ENCODE measurements at places on chromosomes 6 and 20.

DNA sequence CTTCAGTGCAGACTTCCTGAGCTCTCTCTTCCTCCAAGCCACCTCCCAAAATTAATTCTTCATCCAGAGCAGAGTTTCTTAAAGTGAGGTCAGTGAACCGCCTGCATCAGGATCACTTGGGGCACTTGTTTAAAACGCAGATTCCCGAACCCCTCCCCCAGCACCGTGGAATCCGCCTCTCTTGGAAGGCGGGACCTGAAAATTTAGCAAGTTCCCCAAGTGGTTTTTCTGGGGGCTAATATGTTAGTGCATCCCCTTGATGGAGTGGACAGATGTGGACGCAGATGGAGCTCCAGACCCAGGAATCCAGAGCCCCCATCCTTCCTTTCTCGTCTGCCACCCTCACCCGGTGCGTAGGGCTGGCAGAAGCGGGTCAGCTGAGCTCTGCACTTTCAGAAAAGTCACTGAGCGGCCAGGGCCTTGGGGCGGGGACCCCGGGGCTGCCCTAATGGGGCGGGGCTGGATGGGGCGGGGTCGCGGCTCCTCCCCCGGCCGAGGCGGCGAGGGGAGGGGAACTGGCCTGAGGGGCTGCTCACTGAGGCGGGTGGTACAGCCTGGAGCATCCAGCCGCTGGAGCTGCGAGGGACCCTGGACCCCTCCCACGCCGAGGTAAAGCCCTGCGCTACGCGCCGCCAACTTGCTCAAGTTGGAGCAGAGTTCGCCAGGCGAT, at the start of the genes DEFB124 and REM1:
DEFB124 (minus strand) TSS at position 370 of the 670 bp plus-strand sequence. CDS start 2,114 bp downstream, outside the sequence.
REM1 (plus strand) TSS at position 531 of the 670 bp plus-strand sequence. CDS start 1,158 bp downstream, outside the sequence.
- DNase-seq, result no peak

DNA sequence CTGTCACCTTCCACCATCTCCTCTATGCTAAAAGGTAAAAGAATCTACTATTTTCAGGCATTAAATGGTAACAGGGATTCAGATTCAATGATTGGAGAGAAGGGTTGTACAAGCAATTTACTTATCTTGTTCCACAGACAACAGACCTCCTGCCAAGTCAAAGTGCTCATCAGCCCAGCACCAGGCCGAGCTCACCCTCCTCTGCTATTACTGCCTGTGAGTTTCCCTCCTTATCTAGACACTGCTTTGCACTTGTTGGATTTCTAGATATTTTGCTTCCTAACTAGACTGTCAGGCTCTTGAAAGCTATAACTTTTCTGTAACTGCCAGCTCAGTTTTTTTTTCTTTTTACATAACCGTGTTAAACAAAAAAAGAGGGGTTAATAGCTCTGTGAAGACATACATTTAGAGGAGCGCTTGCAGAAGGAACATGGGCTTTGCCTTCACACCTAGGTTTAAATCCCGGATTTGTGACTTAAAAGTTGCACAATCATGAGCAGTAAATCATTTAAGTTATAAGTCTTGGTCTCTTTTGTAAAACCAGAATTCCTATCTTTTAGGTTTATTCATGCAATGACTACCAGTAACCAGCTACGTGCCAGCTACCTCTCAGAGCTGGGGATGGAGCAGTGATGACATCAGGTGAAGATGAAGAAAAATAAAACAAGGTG, 1.1 kb upstream of the FAM162B start:
- DNase-seq, result no peak

- DNase-seq, result no peak
Measured at GRCh38 chr6:35489995-35490791, 6.7 kb downstream of the TEAD3 start.

- no peak for DNase-seq
Measured at GRCh38 chr6:168666699-168667427, 225.9 kb downstream of the SMOC2 start.

GRCh38 chr20:25491446-25492038, 84.1 kb downstream of the GINS1 start:
- no peak for DNase-seq

GRCh38 chr6:121865811-121866210, 430.4 kb downstream of the GJA1 start:
- no peak for DNase-seq

DNA sequence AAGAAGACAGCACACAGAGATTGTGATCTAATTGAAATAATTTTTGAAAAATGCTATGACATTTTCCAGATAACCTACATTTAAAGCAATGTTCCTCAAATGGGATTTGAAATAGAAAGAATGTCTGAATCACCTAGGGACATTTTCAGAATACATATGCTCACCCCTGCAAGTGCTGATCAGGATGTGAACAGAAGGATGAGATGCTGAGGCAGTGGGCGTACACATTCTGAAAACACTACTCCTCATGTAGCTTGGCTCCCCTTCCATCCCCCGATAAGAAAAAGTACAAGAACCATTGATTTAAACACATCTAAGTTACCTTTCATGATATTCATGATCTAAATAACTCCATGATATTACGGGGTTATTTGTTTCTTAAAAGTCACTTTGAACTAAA, 29.9 kb upstream of the HINT3 start:
- DNase-seq, result no peak

DNA sequence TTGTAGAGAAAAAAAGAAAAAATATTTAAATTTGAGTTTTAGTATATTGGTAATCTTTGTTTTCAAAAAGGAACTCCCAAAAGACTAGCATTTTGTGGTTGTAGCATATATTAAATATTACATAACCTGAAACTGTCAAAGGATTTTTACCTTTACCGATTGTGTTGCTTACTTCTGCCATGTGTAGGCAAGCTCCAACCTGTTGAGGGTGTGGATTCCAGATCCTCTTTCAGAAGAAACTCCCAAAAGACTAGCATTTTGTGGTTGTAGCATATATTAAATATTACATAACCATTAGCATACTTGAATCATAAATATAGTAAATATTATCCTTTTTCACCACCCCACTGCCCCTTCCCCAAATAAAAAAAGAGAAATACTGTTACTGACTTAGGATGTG, 3.2 kb downstream of the DSE start:
- DNase-seq, result no peak
